ENCODE measurements at places on chromosomes 7 and 10. TPM values are rescaled to one million over a fixed set of nuclear protein-coding genes. Genes with fewer than 3 reads are reported as not detected.

DNA sequence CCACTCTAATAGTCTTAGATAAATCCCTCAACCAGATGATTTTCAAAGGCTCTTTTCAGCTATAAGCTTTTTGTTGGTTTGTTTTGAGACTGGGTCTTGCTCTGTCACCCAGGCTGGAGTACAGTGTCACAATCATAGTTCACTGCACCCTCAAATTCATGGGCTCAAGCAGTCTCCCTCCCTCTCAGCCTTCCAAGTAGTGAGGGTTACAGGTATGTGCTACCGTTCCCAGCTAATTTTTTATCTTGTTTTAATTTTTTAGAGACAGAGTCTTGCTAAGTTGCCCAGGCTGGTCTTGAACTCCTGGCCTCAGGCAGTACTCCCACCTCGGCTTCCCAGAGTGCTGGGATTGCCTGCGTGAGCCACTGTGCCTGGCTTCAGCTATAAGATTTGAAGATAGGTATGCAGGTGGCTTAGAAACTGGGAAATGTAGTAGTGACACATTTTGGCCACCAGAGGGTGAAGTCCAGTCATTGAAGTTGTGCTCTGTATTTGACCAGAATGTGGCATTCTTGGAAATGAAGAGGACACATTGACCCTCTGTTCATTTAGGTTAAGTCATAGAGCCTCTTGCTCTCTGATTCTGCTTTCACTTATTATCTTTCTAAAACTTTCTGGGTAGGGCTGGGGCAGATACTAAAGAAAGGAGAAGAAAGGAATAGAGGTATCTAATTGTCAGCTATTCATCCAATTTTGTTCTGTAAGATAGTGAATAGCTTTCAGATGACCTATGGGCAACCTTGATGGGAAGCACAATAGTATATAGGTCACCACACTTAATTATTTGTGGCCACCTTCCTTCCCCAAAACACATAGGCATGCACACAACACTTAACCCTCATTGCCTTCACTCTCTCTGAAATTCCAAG lies 36.0 kb downstream of the R3HCC1L start:
- peak; percentile 73 for DNase-seq
- no peaks in the 10 kb centered on the region for H3K27me3 ChIP-seq
- no peak overlapping the region for H3K27ac ChIP-seq
- H3K4me3 ChIP-seq: no peak overlapping the region

DNA sequence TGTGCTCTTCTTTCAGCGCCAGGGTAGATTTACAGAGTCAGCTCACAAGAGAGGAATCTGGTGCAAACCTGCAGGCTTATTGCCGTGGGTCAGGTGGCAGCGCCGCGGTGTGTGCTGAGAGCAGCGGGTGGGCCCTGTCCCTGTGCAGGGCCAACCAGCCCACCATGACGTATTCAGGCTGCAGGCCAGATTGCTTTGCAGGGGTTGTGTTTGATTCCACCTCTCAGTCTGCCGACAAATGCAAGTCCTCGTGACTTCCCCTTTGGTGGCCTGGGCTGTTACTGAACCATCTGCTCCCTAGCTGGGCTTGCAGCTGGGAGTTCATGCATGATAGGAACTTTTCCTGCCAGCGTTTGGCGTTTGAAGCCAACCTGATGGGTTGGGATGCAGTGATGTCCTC lies 66.7 kb upstream of the LEP start:
- no peak for DNase-seq
- no peaks in the 10 kb centered on the region for H3K36me3 ChIP-seq
- H3K27me3 ChIP-seq: no peaks in the 10 kb centered on the region

DNA sequence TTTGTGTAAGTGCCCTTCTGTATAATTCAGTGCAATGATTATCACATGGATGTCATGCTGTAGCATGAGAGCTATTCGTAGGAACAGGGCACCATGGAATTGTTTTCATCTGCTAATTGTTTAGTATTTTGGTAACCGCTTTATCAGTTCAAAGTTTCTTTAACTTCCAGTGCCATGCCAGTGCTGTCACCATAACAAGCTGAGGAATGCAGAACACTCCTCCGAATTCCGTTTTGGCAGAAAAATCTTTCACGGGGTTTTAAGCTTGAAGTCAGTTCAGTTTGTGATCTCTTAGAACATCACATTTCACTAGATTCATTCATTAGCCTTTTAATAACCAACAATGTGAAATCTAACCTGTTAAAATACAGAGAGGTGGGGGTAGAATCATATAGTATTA lies 117.2 kb upstream of the SEMA3C start:
- no peaks in the 10 kb centered on the region for H3K27me3 ChIP-seq
- no peaks in the 10 kb centered on the region for H3K4me1 ChIP-seq
- DNase-seq: no peak
- H3K4me3 ChIP-seq: no peak overlapping the region
- no peaks in the 10 kb centered on the region for H3K36me3 ChIP-seq
- no peak overlapping the region for H3K27ac ChIP-seq

BCCIP gene
- 26.8 TPM for total RNA-seq

MPP7 gene
- total RNA-seq: 7.0 TPM

VTI1A gene
- 64.1 TPM for total RNA-seq
